ENCODE measurements at places on chromosomes 4 and X.

- no peak for DNase-seq
Observed at GRCh38 chrX:7261672-7262332, 113.8 kb upstream of the PUDP start.

DNA sequence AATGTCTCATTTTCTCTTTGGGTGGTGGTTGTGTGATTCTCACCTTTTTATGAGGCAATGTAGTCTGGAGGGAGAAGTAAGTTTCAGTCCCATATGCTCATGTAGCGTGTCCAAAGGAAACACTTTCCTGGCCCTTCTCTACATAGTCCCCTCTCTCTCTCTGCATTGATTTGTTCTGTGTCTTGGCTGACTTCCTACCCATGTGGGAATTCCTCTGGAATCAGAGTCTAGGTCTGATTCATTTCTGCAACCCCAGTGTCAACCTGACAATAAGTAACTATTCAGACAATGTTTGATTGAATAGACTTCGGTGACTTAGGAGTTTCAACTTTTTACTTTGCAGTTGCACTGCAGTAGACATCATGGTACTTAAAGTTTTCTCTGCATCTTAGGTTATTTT lies 2.7 kb upstream of the ALAS2 start:
- no peak for DNase-seq

GRCh38 chrX:45716750-45717149 lies 516.1 kb upstream of the DIPK2B start:
- DNase-seq, result no peak

GRCh38 chr4:48212165-48212564 lies 57.5 kb downstream of the TEC start:
- DNase-seq, result no peak
